Activated gamma-delta T cell (primary cell): ENCODE measurements at places on chromosomes 6 and 20.

DNA sequence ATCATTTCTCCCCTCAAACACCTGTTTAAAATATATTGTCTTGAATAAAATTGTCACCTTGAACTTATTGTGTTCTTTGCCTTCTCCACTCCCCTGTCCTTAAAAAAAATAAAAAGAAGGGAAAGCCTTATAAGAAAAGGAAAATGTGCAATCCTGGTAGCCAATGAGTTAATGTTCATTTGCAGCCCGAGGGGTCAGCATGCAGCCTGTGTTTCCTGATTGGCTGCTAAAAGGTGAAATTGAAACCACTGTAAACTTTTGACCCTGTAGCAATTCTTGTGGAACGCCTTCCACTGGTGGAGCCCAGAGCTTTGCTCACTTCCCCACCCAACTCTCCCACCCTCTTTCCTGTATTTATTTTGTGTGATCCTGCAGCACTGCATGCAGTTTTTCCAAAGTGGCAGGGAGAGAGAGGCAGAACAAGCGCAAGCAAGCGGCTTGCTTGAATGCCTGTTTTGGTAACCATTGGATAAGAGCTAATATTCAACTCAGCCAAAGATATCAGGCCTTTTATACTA, 74.9 kb downstream of the NCOA3 start:
- no peak for DNase-seq

DNA sequence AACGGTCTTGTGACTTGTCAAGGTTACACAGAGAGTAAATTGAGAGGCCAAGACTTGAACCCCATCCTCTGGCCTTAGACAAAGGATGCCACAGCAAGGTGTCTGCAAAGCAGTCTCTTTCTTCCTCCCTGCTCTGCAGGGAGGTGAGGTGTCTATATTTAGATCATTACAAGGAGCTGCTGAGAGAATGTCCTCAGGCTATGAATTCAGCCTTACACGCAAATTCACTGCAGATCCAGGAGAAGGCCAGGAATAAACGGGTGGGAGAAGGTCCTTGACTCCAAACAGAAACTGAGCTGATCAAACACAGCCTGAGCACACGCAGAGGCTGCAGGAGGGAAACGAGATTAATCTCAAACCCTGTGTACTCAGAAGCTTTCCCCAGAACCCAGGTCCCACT, 48.6 kb upstream of the PTPRT start:
- DNase-seq = no peak

DNA sequence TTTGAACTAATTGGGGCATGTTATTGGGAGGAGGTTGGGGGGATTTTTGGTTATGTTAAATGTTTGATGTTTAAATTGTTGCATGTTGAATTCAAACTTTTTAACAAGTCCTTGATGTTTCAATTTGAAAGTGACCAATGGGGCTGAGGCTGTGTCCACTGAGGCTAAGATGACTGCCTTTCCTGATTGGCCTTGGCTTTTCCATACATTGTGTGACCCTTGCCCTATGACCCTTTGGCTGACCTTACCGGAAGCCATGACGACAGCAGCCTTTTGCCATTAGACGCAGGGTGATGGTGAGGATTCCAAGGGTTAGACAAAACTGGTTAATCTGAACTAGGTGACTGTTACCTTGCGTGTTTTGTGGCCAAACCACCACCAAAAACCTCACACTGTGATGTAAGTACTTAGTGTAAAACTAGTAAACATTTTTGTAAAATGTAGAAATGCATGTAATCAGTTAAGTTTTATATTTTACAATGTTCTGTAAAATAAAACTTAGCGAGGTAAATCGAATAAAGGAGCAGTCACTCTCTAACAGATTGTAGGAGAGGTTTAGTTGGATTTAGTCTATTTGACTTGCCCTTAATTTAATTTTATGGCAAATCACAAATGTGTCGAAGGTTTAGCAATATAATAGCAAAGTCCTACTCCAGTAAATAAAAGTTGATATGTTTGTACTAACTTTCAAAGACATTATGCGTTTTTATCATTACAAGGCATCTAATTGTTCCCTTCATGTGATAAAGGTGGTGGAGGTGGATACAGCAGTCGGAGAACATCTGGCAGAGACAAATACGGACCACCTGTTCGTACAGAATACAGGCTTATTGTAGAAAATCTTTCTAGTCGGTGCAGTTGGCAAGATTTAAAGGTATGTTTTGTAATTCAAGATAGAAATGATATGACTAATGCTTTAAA, 1.6 kb downstream of the SRSF6 start:
- DNase-seq = no peak

DNA sequence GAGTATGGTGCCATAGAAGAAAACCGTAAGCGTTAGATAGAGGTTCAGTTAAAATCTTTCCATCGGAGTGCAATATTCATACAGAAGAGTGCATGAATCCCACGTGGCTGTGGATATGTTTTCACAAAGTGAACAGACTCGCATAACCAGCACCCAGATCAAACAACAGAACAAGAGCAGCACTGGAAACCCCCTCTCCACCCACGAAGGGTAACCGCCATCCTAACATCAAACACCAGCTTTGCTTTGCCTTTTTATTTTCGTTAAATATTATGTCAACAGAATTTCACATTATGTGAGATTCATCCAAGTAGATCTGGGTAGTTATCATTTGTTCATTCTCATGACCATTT, 4.7 kb downstream of the GTSF1L start:
- no peak for DNase-seq

DNA sequence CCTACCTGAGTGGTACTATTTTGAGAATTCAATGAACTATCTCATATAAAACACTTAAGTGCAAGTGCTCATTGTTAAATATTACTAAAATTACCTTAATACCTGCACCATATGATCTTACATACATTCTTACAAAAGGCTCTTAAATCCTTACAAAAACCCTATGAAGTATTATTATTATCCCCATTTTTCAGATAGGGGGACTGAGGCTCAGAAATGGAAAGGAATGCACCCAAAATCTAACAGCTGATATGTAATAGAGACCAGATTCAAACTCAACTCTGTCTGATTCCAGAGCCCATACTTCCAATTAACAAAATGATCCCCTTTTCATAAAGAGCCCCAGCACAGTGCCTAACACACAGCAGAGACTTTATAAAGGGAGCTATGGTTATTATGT, 17.5 kb downstream of the BCL2L1 start:
- DNase-seq = no peak

DNA sequence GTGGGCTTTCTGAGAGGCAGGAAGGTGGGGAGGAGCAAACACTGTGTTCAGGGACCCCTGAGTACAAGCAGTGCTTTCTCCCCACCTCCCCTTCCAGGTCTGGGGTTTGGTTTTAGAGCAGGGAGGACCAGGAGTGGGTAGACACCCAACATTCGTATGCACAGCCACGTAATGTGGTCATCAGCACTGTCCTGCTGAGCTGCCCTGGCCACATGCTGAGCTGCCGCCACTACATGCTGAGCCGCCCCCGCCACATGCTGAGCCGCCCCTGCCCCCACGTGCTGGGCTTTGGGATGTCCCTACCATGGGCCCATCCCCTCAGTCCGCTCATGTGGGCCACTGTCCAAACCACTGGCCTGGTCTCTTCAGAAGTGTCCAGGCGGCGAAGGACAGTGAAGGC, 214.9 kb upstream of the CST7 start:
- no peak for DNase-seq

GRCh38 chr20:11569163-11569562, 348.5 kb upstream of the BTBD3 start:
- no peak for DNase-seq

- no peak for DNase-seq
Measured at GRCh38 chr20:31568041-31568731, 36.9 kb upstream of the ID1 start.

DNA sequence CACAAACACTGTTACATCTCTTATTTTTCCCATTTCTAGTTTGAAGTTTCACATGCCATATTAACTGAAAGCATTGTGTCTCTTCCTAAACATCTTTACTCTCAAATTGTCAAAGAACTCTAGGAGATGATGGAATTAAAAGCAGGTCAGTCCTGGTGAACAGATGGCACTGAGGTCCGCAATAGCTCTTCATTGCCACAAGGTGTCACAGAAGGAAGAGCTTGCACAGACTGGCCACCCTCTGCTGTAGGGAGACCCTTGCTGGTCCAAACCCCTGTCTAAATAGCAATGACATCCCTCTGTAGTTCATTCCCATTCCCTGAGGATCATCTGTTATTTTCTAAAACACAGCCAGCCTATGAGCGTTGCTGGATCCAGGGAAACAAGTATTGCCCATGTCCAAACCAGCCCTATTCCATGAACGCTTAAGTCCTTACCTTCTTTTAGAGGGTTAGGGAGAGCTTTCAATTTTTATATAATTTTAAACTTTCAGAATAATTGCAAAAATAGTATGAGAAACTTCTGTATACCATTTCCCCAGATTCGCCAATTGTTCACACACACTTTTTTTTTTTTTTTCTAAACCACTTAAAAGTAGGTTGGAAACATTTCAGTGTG, 10.1 kb upstream of the HDAC2 start:
- DNase-seq = no peak

DNA sequence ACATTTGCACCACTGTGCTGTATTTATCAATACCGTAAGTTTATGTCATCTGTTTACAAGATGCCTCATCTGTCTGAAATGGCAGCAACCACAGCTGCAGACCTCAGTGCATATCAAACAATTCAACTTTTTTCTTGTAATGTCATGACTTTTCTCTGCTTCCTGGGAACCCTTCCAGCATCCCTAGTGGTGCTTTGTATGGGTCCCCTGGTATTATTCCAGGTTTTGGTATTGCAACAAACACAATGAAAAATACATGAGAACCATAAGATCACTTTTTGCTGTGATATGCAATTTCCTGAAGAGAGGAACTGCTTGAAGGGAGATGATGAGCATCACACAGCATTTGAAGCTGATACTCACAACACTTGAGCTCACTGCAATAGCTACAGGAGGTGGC, 12.0 kb upstream of the TXNDC5 start:
- no peak for DNase-seq

- DNase-seq = no peak
Measured at GRCh38 chr6:87082160-87082721, 12.7 kb downstream of the CGA start.

DNA sequence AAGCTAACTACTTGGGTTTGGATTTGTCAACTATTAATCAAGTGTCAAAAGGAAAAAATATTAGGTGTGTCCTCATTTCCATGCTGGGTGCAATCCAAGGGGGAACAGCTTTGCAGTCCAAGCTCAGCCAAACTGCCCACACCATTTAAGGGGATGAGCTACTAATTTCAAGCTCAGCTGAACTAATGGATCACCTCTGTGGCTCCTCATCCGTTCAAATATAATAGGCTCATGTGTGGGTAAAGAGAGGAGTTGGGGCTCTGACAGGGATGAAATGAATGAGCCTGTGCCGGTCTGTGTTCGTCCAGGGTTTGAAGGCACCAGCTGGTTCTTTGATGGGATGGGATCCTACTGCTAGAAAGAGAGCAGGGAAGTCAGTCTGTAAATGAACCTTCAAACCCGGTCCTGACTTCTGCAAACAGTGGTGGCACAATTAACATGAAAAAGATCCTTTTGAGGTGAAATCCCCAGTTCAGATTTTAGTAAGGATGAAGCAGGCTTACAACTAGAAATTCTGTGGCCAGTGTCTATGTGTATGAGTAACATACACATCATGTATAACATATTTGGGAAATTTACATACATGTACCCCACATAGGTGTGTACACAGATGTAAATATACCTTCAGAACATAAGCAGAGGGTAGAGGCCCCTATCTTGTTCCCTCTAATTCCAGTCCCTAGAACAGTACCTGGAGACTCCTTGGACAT, 41.9 kb downstream of the TTI1 start:
- no peak for DNase-seq

- no peak for DNase-seq
Measured at GRCh38 chr20:56995635-56996075, 270.8 kb downstream of the BMP7 start.
